ENCODE measurements at places on chromosomes 1 and 21.

GRCh38 chr1:58324558-58324957 lies 222.0 kb downstream of the OMA1 start:
- DNase-seq = no peak

GRCh38 chr1:44660176-44660575 lies 14.1 kb downstream of the TMEM53 start:
- DNase-seq = no peak

DNA sequence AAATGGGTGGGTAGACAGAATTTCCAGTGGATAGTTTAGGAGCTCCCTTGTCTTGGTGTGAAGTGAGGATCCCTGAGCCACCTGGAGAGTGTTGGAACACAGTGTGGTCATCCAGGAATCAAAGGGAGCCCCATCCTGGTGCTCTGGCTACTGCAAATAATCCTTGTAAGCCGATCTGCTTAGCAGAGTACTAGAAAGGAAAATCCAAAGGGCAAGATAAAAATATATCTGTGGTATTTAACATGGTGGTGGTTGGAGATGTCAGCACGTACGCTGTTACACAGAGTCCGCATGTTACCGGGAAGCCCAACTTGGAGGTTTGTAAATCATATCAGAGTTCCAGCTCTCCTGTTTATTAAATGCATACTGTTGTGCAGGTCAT lies 39.0 kb downstream of the VANGL1 start:
- no peak for DNase-seq

GRCh38 chr1:25647863-25648262 lies 31.3 kb downstream of the MAN1C1 start:
- no peak for DNase-seq

DNA sequence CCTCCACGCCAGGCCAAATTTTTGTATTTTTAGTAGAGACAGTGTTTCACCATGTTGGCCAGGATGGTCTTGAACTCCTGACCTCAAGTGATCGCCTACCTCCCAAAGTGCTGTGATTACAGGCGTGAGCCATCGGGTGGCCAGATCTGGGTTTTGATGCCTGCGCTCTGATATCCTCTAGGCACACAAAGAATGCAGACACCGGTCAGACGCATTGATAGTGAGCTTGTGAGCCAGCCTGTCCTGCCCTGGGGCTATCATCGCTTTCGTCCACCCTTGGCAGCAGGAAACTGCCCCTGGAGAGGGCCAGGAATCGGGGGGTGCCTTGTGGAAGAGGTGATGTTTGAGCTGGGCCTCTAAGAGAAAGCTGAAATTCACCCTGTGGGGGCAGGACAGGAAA lies 4.0 kb downstream of the FBLIM1 start:
- no peak for DNase-seq
